ENCODE measurements at places on chromosomes 5 and 9.

GRCh38 chr5:149432376-149432775, 53.3 kb upstream of the IL17B start:
- DNase-seq: no peak

GRCh38 chr5:138966236-138966985, 91.3 kb upstream of the LRRTM2 start:
- no peak for DNase-seq

DNA sequence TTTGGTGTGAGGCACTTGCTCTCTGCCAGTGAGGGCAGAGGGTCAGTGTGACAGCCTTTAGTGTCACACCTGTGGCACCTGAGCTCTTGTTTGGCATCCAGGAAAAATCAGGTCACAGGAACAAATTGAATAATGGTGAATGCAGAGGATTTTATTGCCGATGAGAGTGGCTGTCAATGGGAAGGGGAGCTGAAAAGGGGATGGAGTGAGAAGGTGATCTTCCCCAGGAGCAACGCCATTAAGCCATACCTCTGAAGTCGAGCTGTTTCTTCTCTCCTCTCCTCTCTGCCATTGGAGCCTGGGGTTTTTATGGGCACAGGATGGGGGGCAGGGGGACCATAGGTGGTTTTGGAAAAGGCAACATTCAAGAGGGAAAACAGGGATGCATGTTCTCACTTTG, 2.4 kb upstream of the HSD17B4 start:
- DNase-seq: no peak

DNA sequence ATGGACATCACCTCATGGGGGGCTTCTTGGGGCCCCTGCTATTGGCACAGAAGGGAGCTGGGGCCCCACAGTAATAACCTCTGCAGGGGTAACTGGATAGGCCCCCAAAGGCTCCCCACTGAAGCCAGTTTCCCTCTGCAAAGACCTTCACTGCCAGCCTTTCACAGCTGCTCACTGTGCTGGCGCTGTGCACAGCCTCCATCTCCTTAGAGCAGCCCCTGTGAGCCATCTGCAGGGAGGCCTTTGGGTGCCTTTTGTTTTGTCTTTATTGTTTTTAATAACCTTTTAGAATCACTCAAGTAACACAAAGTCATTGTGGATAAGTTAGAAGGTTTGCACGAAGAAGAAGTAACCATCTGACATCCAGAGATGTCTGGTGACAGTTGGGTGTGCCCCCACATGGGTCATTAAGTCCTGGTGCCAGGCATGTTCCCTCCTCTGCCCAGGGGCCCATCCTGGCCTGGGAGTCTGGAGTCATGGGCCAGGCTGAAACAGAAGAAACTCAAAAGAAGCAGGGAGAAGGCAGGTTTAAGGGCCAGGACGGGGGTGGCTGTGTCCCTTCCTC, 42.7 kb downstream of the NCS1 start:
- no peak for DNase-seq

DNA sequence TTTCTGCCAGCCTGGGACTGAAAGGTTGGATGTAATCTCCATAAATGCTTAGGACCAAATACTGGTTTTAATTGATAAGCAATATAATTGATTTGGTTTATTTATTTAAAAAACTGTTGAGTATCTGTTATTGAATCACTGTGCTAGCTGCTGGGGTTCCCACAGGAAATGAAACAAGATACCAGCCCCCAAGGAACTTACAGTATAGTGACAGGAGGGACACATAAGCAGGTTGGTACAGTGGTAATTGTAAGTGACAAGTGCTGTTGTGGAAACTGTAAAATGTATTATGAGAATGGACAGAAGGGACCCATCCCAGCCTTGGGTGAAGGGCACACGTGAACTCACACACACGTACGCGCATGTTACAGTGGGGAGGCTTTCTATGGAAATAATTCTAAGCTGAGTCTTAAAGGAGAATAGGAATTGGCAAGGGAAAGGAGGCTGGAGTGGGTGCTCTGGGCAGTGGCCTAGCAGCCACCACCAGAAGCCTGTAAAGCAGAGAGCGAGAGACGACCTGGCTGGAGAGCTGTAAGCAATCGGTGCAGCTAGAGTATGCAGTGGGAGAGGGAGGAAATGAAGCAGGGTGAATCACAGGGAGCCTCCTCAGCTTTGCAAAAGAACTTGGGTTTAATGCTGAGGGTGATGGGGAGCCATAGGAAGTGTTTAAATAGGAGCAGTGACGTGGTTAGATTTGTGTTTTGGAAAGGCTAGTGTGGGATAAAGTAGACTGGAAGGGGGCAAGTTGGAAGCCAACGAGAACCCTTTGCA, 39.3 kb downstream of the GLRA1 start:
- no peak for DNase-seq

GRCh38 chr5:6501701-6502100, 53.0 kb downstream of the UBE2QL1 start:
- DNase-seq: no peak

DNA sequence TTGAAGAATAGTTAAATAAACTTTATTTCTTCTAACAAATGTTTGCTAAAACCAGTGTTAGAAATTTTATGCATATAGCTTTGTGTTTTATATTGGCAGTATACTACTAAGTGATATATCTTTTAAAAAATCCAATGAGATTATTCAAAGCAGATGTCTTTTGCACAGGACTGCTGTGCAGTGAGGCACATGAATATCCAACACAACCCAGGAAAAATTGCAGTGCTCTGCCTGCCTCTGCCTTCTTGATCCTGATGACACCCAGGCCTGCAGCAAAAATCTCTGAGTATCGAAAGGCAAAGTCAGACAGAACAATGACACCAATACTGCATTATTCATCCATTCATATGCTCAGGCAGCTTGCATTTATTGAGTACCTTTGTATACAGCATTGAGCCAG, 1076.5 kb upstream of the ARRDC3 start:
- no peak for DNase-seq

DNA sequence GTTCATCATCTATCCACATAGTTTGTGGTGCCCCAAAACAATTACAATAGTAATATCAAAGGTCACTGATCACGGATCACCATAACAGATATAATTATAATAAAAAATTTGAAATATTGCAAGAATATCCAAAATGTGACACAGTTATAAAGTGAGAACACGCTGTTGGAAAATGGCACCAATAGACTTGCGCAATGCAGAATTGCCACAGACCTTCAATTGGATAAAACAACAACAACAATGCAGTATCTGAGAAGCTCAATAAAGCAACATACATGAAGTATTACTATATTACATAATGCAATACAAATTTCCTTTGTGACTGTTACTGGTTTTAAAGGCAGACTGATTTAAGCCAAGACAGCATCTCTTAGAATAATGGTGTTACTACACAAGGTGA, 44.7 kb upstream of the PRRC1 start:
- DNase-seq: no peak

DNA sequence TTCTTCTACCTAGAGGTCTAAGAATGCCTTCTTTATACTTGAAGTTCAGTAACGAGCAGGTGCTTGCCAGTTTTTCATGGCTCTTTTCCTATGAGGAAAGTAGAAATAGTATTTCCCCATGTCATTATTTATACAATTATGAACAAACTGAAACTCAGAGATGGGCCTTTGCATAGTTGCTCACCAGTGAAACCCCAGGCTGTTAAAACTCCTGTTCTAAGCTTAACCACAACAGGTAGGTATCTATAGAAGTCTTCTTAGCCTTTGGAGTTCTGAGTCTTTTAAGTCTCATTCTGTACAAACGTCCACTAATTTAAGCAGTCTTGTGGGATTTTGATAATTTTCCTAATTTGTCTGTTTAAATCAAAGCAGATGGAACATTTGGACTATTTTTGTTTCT, 90.1 kb downstream of the STARD4 start:
- no peak for DNase-seq

DNA sequence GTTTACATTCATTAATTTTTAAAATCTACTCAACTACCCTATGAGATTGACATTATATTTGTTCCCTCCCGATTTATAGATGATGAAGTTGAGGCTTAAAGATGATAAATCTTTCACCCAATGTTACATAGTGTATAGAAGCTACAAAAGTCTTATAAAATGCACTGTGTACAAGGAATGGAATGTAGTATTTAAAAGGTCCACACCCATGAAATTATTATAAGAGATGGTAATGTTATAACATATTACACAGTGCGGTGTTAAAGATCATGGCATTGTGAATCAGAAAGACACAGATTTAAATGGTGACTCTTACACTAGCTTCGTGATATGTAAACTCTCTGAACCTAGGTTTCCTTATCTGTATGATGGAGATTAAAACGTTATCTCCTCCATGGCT, 141.6 kb upstream of the CHD1 start:
- no peak for DNase-seq

DNA sequence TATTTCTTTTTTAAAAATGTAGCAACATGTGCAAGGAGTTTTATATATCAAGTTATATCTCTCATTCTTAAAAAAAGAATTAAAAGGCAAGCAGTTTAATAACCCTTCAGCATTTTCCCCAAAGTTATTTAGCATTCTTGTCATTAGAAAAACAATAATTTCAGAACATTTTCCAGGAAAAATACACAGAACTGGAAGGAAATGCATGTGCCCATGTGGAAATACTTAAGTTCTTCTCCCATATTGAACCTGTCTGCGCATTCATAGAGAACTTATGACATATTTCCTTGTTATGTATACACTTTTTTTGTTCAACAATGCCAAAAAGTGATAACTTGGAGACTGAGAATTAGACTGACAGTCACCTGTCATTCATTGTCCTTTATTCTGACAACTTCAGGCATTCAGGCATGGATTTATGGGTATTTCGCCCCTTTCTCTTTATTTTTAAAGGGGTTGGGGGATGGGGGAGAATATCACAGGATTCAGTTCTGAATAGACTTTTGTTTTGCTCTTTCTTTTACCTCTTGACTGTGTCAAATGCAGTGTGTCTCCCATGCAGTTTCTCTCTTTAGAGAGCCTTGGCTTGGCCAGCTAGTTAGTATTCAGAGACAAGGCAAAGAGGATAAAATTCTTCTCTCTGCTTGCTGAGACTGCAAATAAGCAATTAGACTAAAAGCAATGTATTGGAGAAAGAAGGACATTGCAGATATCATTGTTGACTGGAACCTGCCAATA, 701.0 kb downstream of the NR2F1-AS1 start:
- DNase-seq: no peak

- no peak for DNase-seq
Measured at GRCh38 chr5:96973532-96974401, 37.9 kb downstream of the LNPEP start.

- peak; percentile 40 for DNase-seq
Measured at GRCh38 chr9:19184144-19184917, 46.2 kb upstream of the DENND4C start.

GRCh38 chr5:73939557-73939956, 313.6 kb downstream of the ARHGEF28 start:
- DNase-seq: no peak

- no peak for DNase-seq
Measured at GRCh38 chr9:76390656-76391055, 3.6 kb downstream of the RFK start.

DNA sequence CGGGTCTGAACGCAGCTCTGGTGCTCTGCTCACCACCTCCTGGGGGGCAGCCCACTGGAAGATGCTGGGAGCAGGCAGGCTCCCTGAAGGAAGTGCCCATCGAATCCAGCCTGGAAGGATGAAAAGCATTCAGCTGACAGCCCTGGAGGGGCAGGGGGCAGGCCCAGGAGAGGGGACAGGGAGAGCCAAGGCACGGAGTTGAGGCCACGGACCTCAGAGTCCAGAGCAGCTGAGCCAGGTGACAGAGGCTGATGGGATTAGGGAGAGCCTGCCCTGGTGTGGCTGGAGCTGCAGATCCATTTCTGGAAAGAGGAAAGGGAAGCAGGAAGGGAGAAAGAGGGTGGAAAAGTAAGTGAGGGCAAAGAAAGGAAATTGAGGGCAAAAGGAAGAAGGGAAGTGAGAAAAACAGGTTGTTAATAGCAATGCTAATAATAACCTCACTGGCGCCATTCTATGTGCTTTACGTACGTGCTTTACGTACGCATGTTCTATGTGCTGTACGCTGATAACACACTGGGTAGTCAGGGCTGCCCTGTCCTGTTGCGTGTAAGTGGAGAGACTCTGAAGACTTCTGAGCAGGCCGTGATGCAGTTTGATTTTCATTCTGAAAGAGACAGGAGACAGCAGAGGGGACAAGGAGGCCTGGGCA, 52.6 kb downstream of the LMX1B start:
- DNase-seq: no peak

DNA sequence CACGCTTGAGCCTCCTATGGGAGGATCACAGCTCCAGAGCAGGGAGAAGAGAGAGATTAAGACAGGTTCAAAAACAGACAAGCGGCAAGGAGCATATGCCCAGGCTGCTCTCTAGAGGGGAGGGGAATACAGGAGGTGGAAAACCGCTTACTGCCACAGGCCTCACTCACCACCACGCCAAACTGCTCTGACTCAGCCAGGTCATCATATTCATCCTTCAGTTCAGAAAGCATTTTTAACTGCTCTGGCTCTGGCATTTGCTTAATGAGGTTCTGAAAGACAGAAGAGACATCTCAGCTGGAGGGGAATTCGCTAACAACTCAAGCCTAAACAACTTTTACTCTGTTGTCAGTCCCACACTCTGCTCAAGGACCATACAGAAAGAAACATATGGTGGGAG, 40.1 kb downstream of the PCDHGC5 start:
- DNase-seq: no peak

- DNase-seq: no peak
Measured at GRCh38 chr5:33816791-33817190, 75.0 kb downstream of the ADAMTS12 start.

GRCh38 chr5:108064302-108064701, 317.6 kb downstream of the FBXL17 start:
- no peak for DNase-seq

DNA sequence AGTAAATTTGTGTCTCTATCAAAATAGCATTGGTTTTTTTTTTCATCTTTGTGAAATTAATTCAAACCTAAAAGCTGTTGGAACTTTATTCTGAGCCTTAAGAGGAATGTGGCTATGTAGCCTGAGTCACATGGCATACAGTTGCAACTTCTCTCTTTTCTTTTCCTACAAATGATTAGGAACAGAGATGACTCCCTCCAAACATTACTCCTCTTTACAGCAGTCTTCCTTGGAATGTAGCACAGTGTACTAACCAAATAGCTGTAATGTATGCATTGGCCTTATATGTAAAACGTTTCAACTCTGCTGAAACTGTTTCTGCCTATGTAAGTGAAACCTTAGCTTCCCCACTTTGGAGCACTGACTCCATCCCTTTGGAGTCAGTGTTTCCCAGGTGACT, 100.9 kb upstream of the MAP1B start:
- DNase-seq: no peak

- DNase-seq: no peak
Measured at GRCh38 chr5:54832858-54833257, 152.5 kb downstream of the ESM1 start.

- DNase-seq: no peak
Measured at GRCh38 chr5:35316611-35317274, 86.5 kb upstream of the PRLR start.

DNA sequence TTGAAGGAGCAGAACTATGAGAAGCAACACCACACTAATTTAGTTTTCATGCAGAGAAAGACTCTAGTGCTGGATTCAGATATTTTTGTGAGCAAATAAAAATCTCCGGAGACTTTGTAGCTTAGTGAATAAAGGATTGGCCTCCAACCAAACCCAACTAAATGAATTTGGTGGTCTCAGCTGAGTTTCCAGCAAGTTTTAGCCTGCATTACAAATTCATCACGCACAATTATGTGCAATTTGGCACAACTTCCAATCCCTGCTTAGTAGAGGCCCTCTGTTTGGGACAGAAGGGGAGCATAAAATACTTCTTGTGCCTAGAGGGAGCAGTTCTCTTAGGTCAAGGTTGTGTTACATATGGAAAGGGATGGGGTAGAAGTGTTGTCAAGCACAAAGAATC, 112.3 kb upstream of the ADAMTSL1 start:
- no peak for DNase-seq

- no peak for DNase-seq
Measured at GRCh38 chr9:112502175-112502946, 15.7 kb downstream of the KIAA1958 start.

Data from posterior cingulate gyrus (tissue), 11 donors.